ENCODE measurements at places on chromosomes 2 and 18.

DNA sequence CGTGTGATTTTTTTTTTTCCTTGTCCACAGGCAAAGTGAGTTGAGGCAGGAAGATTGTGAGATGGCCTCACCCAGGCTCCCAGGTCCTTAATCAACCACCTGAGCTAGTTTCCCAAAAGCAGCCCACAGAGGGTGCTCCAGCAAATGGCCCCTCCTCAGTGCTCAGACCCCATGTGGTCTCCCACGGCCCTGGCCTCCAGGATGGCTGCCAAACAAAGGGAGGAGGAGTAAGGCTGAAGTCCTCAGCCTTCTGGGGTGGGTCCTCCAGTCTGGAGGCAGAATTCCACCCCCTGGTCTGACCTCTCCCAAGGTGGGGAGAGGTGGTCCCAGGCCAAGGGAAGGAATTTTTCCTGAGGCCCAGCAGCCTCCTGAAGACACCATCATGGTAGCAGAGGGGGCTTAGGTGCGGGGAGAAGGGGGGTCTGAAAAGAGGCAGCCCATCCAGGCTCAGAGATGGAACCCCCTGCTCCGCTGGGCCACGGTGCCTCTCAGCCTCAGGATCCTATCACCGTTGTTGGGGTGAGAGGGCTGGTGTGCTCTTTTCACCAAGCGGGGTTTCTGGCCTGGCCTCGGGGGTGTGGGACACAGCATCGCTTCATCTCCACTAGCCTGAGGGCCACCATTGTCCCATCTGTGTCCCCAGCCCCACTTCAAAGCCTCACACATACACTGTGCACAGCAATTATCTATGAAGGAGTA lies 2.3 kb downstream of the NGEF start:
- DNase-seq: no peak

DNA sequence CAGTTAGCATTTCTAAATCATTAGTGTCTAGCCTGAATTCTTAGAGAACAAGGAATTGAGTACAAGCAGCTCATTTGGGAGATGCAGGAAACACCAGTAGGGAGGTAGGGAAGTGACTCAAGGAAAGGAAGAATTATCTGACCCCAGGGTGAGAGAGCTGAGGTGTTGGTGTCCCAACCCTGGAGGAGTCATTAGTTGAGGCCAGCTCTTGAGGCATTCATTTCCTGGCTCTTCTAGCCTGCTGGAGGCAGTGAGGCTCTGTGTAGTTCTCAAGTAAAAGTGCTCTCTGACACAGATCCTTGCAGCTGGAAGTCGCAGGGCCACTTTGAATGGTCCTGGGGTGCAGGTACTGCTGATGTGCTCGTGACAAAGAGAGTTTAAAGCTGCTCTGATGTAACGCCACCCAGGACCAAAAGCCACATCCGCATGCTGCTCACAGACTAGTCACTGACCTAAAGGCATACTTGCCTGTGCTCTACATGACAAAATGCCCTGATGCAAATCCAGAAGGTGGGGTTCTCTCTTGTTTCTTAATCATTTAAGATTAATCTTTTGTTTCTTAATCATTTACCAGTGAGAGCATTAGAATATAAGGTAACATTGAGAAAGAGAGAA lies 299.5 kb upstream of the LYPD1 start:
- DNase-seq: no peak

GRCh38 chr2:157938556-157938955 lies 62.4 kb upstream of the ACVR1 start:
- no peak for DNase-seq

DNA sequence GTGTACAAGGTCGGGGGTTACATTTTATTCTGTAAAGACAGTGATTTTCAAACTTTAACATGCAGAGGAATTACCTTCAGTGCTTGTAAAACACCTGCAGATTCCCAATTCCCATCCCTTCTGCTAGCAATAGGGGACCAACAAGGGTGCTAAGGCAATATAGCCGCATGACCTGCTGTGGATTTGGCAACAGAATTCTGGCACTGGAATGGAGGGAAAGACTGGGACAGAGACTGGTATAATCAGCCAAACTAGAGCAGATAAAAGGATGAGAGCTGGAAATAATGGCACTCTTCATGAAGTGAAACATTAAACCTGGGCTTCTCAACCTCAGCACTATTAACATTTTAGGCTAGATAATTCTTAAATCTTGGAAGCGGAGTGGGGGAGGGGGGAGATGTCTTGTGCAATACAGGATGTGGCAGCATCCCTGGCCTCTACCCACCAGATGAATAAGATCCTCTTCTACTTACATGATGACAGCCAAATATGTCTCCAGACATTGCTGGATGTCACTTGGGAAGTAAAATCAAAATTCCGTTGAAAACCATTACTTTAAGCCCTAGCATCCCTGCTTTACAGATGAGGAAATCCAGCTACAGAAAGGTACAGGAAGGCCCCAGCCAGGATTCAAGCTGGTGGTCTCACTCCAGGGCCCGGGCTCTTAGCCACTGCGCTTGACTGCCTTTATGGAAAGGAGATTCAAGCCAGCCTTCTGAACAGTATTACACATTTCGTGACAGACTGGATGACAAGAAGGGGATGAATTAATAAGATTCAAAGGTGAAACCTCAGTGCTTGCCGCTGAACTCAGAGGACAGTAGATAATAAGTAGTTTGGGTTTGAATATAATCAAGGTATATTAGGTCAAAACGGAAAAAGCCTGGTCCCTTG lies 1.7 kb downstream of the EVA1A start:
- no peak for DNase-seq

GRCh38 chr2:46544581-46544980 lies 65.2 kb downstream of the TMEM247 start:
- no peak for DNase-seq

GRCh38 chr2:216621292-216621691 lies 11.9 kb upstream of the IGFBP2 start:
- no peak for DNase-seq

DNA sequence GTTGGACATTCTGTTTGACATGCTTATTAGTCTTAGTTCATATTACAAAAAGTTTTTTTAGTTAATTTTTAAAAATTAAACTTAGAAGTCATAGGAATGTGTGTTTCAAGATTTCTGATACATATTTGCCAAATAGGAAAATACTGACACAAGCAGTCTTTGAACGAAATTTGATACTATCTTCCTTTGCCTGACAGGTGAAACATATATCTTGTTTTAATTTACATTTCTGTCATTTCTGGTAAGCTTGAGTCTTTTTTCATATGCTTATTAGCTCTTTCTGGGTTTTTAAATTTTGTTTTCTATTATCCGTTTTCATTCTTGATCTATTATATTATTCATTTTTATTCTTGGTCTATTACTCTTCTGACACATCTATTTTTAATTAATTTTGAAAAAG lies 24.5 kb downstream of the ITGAV start:
- DNase-seq: no peak

GRCh38 chr2:171141320-171141719 lies 19.4 kb downstream of the TLK1 start:
- DNase-seq: no peak

- no peak for DNase-seq
These were observed 87.1 kb upstream of the MCFD2 start for GRCh38 chr2:47002480-47003381.

DNA sequence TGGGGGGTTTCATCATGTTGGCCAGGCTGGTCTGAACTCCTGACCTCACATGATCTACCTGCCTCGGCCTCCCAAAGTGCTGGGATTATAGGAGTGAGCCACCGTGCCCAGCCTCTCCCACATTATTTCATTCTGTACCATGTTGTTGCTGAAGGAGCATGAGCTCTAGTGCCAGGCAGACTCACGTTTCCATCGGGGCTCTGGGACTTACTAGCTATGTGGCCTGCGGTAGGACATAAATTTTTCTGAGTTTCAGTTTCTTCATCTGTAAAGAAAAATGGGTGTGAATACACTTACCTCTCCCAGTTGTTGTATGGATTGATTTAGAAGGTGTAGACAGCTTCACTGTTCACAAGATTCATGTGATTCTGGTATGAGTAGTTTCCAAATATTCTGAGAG lies 30.8 kb upstream of the CCL20 start:
- DNase-seq: no peak

DNA sequence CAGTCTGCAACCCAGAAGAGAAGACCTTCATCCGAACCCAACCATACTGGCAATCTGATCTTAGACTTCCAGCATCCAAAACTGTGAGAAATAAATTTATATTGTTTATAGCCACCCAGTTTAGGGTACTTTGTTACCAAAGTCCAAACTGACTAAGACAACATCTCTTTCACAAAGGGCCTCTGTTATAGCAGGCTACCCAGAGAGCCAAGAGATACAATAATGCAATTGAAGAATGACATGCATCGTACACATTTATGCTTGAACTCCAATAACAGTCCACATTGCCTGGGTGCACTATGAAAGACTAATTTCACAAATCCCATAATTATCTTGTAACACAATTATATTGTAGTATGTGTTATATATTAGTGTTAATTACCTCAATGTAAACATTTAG lies 39.1 kb upstream of the ANKRD44 start:
- no peak for DNase-seq

- no peak for DNase-seq
These were observed 17.0 kb upstream of the MGAT4A start for GRCh38 chr2:98747888-98748287.

DNA sequence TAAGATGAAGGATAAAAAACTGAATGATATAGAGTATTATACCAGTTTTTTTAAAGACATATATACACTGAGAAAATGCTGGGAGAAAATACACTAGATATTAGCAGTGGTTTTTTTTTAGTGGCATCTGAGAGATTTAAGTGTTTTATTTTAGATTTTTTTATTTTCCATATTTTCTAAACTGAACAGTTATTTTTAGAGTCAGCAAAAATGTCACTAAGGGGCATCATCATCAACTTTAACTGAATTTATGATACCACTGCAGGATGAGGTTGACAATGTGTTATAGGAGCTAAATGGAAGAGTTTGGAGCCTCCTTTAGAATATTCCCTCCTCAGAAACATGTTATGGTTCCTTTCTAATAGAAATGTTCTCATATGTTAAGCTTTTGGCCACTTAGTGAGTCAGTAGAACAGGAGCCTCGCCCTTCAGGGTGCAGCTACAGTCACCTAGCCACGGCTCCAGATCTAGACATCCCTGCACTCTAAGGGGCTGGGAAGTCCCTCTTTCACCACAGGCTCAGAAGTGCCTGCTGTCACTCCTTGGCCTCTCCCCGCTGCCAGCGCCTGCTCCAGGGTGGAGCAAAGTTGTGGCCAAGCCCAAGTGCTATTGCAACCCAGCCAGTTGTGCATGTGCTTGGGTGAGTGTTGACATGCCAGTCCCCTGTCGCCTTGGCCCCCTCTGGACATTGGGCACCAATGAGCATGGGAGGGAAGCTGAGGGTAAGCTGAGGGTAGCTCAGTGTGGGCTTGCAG lies 210.7 kb upstream of the RASGRP3 start:
- no peak for DNase-seq

- no peak for DNase-seq
These were observed 65.1 kb upstream of the RPRM start for GRCh38 chr2:153543635-153544071.

GRCh38 chr18:58201733-58202730 lies 158.0 kb downstream of the NEDD4L start:
- no peak for DNase-seq

Data from activated CD4-positive, CD25-positive, alpha-beta regulatory T cell (primary cell).